Activated CD8-positive, alpha-beta T cell treated with anti-CD3 and anti-CD28 coated beads, Interleukin-2, amount 10 ng/mL, durations not matched to agents 7 days and 5 days (primary cell): ENCODE measurements at places on chromosomes 1 and 21. TPM values are rescaled to one million over a fixed set of nuclear protein-coding genes. Genes with fewer than 3 reads are reported as not detected.

The THEM5 gene
- total RNA-seq: not detected

The CENPF gene
- 176 TPM for total RNA-seq

The S100A3 gene
- total RNA-seq: not detected

The HHIPL2 gene
- total RNA-seq: 0.18 TPM

DNA sequence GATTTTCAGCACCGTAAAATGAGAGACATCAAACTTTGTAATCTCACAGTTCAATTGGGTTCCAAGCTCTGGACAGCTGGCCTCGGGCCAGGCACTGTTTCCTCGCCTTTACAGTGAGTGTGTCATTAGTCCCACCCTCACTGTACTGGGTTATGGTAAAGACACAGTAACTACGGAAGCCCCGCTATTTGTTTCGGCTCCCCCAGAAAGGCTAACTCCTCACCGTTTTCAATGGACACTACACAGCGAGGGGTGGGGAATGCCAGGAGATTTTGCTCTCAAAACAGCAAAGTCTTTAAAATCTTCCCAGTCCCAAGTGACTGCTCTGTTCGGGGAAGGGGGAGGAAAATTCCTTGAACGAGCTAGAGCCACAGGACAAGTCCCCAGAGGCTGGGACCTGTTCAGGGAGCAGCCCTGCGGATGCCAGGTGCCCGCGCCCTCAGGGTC is 757 bp upstream of the SPSB1 start:
- no peak for DNase-seq

GRCh38 chr1:25794325-25794724 is 5.7 kb upstream of the SELENON start:
- DNase-seq: no peak

- DNase-seq: no peak
Measured at GRCh38 chr1:150994248-150994647, 12.2 kb downstream of the ANXA9 start.

DNA sequence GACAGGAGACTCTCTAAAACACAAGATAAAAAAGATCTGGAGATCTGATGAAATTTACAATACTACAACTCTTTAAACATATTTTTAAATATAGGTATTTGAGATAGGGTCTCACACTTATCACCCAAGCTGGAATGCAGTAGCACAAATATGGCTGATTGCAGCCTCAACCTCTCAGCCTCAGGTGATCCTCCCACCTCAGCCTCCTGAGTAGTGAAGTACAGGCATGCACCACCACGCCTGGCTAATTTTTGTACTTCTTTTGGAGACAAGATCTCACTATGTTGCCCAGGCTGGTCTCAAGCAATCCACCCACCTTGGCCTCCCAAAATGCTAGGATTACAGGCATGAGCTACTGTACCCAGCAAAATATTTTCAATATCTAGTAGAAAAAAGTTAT is 170.0 kb upstream of the NR5A2 start:
- no peak for DNase-seq

The TFF2 gene
- total RNA-seq: not detected

DNA sequence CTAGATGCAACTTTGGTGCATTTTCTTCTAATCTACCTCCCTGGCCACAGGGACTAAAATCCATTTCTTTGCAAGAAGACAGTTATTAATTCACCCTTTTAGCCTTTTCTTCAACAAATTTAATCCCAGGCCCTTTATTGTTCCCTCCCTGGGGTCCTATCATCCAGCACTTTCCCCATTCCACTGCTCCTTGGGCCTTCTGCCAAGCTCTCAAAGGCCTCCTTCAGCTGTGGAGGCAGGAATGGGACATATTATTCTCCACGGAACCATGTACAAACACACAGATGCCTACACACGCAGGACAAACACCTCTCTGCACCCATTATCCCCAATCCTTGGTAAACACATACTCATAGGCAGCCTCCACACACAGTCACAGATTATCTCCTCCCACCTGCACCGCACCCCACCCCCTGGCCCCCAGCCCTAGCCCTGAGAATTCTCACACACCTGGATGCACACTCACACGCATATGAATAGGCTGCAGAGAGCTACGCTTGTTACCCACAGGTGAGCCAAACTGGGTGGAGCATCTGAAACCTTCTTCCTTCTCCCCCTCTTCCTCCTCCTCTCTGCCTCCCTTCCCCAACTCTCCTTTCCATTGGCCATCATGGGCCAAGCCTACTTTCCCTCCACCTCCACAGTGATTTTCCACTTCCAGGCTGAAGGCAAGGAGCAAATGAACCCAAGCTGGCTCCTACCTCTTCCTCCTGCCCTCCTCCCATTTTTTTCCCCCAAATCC is 11.7 kb downstream of the TAGLN2 start:
- DNase-seq: no peak

DNA sequence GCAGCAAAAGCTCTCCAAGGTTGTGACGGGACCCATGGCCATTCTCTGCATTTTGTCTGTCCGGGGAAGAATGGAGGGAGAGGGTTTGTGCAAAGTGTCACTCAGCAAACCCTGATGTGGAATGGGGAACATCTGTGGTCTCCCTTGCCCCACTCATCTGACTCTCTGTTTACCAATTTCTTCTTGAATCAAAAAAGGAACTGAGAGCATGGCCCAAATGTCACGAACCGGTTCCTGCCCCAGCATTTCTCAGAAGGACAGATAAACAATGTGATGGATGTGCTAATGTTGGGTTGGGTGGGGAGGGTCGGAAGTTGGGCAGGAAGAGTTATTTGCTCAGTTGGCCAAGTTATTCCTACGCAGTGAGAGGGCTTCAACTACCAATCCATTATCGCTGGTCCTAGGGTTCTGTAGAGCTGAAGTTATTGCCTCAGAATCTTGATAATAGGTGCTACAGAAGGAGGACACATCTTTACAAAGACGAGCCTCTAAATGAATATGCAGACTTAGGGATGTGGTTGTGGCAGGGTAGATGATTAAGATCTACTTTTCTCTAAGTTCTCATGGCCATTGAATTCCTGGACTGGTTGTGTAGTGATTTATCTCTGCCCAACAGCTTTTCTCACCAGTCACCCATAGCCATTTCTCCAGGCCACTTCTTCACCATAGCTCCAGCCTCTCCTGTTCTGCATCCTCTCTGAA is 9.6 kb upstream of the DUSP12 start:
- DNase-seq: no peak
